ENCODE measurements at places on chromosomes 16 and 17.

DNA sequence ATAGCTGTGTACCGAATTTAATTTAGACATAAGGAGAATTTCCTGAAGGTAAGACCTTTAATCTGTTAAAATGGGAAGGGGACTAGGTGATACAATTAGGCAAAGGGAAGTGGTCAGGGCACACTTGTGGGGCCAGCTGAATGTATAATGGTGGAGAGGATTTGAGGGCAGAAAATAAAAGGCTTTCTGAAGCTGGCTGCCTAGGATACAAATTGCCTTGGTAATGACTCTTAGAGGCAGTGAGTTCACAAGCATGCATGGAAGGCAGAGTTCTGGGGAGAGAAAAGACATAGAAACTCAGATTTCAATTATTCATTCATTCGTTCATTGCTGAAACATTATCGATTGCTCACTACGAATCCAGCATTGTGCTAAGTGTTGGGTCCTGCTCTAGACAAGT, 12.4 kb upstream of the NFAT5 start:
- no peak for DNase-seq

DNA sequence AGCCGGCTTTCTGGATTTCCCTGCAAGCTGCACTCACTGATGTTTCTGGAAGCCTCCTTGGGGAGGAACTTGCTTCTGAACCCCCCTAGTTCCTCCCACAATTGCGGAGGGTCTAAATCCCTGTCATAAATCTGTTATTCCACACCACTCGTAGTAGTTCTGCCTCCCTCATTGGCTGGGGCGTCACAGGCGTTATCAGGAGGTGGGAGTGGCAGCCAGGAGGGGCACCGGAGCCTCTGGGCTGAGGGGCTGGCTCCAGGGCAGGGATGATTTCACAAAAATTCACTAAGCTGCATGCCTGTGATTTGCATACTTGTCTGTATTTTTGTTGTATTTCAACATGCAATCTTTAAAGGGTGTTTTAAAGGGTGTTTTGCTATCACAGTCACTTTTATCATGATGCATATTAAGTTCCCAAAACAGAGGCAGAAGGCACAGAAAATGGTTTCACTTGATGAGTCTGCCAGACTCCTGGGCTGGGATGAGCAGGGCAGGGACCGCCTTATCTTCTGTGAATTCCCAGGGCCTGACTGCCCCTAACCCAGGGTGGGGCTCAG, 176.2 kb upstream of the FOXF1 start:
- DNase-seq = no peak

DNA sequence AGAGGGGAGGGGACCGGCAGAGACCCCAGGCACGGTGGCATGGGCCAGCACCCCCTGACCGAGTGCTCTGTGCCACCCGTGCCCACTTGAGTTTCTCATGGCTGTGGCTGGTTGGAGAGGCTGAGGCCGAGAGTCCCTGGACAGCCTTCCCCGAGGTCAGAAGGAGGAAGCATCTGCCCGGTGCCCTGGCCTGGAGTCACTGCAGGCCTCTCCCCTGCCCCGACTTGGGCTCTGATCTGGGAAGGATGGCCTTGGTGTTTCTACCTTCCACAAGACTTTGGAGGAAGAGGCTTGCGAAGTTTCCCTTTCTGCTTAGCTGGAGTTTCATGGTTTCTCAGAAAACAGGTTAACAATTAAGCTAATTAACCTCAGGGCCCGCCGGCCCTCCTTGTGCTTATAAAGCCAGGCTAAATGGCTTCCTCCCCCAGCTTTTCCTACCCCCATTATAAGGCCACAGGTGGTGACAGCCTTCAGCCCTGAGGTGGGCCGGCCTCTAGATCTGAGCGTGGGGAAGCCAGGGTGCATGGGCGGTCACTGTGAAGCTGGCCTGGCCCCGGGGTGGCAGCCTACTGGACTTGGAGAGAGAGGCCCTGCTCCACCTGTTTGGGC, 17.3 kb downstream of the LLGL2 start:
- no peak for DNase-seq

GRCh38 chr17:27944546-27945332, 51.6 kb upstream of the LYRM9 start:
- DNase-seq = no peak

- DNase-seq = peak; percentile 71
Measured at GRCh38 chr16:57409870-57410587, 5.5 kb downstream of the CCL17 start.

- DNase-seq = no peak
Measured at GRCh38 chr16:89717688-89718505, 2.8 kb downstream of the VPS9D1 start.

DNA sequence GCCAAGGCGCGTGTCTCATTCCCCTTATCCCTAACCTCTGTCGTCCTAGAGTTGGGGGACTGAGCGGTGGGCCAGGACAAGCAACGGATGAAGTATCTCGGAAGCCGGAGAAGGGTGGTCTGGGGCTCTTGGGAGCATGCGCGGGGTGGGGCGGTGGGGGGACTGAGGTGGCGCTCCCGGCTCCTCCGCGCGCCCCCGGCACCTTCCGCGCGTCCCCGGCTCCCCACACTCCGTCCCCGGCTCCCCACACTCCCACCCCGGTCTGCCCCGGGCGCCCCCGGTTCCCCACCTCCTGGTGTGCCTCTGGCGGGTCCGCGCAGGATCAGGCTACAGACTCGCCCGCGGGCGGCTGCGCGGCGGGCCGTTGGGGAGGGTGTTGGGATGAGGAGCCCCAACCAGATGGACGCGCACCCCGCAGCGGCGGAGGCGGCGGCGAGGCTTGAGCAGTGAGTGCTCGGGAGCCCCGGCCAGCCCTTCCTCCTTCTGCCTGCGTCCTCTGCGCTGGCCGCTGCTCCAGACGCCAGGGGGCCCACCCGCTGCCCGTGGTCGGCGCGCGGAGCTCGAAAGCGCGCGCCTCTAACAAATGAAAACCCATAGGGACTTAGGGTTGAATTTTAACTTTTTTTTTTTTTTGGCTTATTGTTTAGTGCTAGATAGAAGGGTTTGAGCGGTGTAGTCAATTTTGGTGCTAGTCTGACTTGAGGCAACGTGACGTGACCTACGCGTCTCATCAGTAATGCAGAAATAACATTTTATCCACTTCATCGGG, 5.6 kb upstream of the CRYM start:
- DNase-seq = peak; percentile 85

DNA sequence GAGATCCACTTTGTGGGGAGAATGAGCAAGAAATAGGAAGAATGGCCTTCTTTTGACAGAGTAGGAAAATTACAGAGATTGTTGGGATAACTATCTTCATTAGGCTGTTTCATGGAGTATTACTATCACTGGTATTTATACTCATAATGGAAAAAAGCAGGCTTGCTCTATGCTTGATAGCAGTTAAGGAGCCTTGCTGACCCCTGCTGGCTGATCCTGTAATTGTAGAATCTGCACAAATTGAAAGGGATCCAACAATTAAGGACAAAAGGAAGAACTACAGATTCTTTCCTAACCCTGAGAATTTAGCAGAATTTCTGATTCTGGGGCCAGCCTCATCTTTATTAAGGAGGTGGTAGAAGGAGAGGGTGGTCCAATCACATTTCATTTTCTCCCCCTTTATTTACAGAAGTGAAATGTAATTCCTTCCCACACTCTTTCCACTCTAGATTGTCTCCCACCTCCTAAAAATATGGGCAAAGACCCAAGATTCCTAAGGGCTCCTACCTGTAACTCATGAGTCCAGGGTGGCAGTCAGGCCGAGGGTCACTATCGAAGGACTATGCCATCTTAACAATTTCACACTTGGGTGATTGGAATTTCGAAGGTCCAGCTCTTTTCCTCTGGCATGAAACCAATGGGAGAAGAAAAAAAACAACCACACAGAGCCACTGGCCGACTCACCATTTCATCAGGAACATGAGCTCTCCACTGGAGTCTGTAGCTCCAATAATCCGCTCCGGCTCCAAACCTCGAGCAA, 26.3 kb downstream of the NFE2L1 start:
- no peak for DNase-seq

DNA sequence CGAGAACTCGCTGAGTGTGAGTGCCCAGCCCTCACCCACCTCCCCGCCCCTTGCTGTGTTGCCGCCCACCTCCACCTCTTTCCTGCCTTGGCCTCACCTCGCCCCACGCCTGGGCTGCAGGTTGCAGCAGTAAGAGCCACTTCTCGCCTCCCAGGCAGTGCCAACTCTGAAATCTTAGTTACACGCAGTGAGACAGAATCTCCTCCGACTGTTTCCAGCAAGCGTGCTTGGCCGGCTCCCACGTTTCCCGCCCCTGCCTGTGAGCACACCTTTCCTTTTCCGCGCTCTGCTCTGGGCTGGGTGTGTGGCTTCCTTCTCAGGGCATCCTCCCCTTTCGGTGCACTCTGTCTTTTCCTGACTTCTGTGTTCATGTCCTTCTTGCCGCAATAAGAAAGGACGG, 5.7 kb downstream of the ENGASE start:
- no peak for DNase-seq

DNA sequence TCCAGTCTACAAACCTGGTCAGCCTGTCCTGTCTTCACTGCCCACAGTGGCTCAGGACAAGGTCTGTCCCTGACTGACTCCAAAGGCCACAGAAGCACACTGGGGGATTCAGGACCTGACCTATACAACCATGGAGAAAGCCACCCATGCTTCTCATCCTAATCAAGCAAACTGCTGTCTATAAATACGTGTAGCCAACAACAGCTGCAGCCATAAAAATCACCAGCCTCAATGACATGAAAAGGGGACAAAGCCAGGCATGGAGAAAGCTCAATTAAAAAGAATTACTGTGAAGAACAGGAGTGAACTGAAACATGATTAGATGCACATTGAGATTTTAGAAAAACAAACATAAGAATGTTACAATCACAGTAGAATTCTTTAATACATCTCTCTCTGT, 170.1 kb downstream of the CDK5R1 start:
- DNase-seq = no peak

GRCh38 chr16:79411357-79411756, 189.2 kb downstream of the MAF start:
- no peak for DNase-seq

- DNase-seq = no peak
Measured at GRCh38 chr16:46711106-46712058, 21.9 kb downstream of the ORC6 start.

DNA sequence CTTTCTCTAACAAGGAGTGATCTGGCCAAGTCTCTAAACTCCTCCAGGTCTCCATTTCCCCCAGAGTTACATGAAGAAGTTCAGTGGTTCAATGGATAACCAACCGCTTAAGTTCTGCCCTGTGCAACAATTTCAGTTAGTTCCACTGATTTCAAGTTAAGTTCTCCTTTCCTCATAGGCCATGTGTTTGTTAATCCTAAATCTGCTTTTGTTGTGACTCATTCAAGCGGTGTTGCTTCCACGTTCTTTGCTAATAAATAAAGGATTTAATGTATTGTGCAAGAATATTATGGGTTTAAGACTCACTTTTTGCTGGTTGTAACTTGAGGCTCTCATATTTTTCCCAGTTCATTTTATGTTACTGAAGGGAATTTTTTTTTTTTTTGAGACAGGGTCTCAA, 36.3 kb downstream of the GNA13 start:
- no peak for DNase-seq

DNA sequence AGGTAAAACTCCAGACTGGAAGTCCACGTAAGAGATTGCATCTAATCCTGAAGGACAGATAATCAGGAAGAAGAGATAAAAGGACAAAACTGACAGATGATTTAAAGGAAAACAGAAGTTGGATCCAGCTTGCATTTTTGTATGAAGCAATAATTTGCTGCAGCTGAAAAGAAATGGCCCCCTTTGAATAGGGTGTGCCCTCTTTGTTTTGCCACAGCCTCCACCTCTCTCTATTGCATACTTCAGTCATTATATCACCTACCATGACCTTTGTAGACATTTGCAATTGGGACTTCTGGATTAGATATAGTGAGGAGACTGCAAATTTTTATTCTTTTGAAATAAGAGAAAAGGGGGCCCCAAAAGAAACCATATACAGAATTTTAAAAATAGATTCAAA, 8.1 kb downstream of the NOG start:
- no peak for DNase-seq

GRCh38 chr16:80680046-80680445, 124.4 kb downstream of the CDYL2 start:
- DNase-seq = no peak

GRCh38 chr16:2485811-2486507, 11.0 kb downstream of the TBC1D24 start:
- no peak for DNase-seq

DNA sequence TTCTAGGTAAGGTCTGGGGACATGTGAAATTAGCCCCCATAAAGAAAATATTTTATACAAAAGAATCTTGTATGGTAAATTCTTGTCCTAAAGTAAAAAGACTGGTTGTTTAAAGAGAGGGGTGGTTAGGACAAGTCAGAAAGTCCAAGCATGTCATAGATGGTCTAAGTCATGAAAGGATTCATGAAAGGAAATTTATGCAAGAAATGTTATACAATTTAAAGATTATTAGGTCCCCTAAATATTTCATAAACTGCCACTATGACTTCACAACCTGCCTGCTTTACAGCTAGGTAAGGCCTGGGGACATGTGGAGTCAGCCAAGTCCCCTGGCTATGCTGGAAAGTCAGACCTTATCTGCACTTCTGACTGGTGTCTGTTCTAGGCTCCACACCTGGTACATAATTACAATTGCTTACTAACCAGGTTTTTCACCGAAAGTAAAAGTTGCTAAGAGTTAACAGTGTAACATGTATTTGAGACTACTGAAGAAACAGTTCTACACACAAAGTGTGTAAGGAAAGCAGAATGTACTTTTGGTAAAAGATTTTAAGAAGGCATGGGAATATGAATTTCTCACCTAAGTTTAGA, 17.0 kb downstream of the N4BP1 start:
- DNase-seq = no peak

GRCh38 chr16:50183316-50183715, 30.2 kb downstream of the TENT4B start:
- no peak for DNase-seq

DNA sequence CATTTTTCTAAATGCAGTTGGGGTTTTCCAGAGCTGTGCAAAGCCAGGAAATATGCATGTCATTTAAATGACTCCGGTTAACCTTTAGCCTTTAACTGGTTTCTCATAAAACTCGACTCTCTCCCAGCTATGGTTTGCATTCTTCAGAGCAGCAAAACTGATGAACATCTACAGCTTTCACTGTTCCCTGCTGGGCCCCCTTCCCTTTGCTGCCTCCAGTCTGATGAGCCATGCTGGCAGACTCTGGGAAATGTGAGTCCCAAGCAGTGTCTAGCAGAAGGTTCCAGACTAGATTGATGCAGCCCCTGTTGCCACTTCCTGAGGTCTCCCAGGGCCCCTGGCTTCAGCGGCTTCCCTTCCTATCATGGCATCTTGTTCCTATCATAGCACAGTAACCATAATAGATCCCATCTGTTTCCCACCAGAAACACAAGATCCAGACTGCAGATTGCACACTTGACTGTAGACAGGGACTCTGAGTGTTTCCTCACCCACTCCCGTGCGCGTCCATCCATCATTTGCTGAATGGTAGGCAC, 135.4 kb downstream of the CLEC16A start:
- DNase-seq = no peak

DNA sequence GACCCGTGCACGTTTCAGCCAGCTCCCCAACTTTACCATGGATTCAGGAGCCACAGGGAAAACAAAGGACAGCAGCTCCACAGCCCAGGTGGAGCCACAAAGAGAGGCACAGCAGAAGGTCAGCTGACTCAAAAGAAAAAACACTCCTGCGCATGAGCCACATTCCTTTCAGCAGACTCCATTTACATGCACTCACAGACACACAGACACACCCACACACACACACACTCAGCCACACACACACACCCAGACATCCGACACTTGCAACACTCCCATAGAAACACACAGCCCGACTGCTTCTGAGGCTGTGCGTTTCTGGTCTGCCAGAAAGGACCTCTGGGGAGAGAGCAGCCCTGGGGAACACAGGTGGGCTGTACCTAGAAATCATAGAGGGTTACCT, 2335.5 kb downstream of the TP53TG3F start:
- no peak for DNase-seq

GRCh38 chr16:64669573-64669972, 452.3 kb downstream of the CDH11 start:
- DNase-seq = no peak

Measured in cardiac septum (tissue), 1 donor.